ENCODE measurements at places on chromosomes 12 and 14.

GRCh38 chr12:56993346-56993745 lies 13.0 kb downstream of the ZBTB39 start:
- no peak for DNase-seq

- no peak for DNase-seq
Observed at GRCh38 chr14:25034803-25035681, 14.9 kb downstream of the STXBP6 start.

- no peak for DNase-seq
Observed at GRCh38 chr14:94378527-94379290, 9.7 kb downstream of the SERPINA1 start.

DNA sequence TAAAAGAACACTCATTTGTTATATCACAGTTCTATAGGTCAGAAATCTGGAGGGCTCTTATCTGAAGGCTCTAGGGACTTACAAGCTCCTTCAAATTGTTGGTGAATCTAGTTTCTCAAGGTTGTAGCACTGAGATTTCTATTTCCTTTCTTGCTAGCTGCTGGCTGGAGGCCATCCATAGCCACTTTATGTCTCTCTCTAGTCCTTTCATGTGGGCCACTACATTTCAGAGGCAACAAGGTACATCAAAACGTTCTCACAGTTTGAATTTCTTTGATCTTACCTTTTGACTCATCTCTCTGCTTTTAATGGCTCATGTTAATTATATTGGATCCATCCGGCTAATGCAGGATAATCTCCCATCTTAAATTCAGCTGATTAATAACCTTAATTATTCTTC lies 286.8 kb downstream of the DIO2 start:
- DNase-seq, result no peak

- DNase-seq, result no peak
Observed at GRCh38 chr14:95667249-95667693, 19.0 kb upstream of the TCL1B start.

DNA sequence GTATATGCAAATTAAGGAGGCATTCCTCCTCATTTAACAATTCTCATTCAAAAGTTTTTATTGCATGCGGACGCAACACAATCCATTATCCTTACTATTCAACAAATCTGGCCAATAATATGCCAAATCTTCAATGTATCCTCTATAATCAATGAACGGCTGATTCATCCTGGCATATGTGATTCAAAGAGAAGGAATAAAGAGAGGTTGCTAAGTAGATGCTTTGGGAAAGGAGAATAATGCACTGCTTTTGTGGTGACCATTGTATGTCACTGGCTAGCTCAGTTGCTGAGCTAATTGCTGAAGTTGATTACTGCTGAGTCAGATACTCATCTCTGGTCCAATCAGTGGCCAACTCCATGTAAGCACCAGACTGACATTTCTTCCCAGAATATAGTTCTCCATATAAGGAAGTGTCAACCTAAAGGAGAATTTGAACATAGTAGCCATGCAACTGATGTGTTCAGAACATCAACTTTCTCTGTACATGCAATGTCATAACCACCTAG lies 148.0 kb downstream of the PDZRN4 start:
- DNase-seq, result no peak

GRCh38 chr12:93789767-93790166 lies 112.6 kb downstream of the CRADD start:
- no peak for DNase-seq

- no peak for DNase-seq
Observed at GRCh38 chr14:22143363-22143762, 445.7 kb downstream of the DAD1 start.

- no peak for DNase-seq
Observed at GRCh38 chr14:94170136-94170535, 4.0 kb upstream of the PPP4R4 start.

DNA sequence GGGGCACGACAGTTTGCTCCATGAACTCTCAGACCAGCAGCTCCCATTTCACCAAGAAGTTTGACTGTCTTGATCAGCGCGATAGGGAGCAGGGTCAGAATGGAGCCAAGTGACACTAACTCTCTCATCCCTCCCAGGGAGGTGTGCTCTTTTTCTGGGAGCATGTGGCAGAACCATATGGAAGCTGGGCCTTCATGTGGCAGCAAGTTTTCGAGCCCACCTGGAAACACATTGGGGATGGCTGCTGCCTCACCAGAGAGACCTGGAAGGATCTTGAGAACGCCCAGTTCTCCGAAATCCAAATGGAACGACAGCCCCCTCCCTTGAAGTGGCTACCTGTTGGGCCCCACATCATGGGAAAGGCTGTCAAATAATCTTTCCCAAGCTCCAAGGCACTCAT lies 24.0 kb downstream of the ITGA7 start:
- DNase-seq, result no peak

DNA sequence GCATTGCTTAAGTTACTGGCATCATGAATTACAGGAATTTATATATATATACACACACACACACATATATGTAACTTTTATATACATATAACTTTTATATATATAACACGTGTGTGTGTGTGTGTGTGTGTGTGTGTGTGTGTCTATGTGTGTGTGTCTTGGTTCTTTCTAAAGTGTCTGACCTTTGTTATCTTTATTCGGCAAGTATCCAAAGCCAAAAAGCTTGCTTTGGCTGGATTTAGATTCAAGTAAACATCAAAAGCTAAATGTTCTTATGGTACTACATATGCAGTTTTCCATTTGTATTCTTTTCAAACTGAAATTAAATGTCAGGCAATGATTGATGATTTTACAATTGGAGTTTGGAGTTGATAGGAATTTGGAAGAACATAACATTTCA lies 69.9 kb downstream of the SLC16A7 start:
- no peak for DNase-seq

- DNase-seq, result peak; percentile 84
Observed at GRCh38 chr12:57452937-57453509, 2.1 kb upstream of the INHBE start.

GRCh38 chr14:25259470-25259869 lies 209.5 kb upstream of the STXBP6 start:
- no peak for DNase-seq

DNA sequence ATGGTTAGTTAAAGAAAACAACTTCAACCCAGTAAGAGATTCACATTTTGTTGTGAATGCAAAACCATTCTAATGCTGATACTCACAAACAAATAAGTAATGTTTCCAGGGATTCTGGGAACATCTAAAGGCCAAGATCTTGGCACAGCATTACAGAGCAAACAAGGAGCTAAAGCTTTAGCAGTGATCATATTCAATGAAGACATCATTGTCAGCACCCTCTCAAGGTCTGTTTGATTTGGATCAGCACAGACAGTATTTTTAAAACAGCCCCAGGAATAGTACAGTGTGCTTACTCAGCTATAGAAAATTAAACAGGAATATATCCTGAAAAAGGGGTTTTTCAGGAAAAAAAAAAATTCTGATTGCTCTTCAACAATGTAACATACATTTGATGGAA lies 71.4 kb downstream of the TMEM260 start:
- no peak for DNase-seq

DNA sequence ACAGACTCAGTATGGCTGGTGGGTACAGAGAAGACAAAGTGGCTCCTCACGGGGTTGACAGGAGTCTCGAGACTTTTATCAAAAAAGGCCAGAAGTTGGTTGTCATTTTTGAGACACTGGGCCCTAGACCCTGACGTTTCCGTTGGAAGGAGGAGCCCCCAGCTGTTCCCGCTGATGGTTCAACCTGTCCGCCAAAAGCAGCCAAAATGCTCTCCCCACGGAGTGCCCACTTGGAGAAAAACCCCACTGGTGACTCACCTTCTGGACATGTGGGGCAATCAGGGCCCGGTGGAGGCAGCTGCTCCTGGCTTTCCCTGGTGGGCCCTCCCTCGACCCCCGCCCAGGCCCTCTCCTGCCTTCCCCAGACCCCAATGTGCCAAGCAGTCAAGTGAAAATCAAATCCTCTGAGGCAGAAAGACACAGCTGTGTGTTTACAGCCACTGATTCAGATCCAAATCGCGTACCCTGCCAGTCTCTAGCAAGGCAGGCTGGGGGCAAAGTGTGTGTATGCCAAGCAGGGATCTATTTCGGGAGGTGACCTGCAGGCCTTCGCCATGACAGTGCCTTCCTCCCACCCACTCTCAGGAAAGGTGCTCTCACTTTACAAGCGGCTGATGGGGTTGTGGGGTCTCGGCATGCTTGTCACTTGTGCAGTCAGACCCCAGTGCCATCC lies 347.4 kb downstream of the DPF3 start:
- no peak for DNase-seq
